Progenitor cell of endocrine pancreas (in vitro differentiated cells): ENCODE measurements at places on chromosomes 7 and 10.
A peak's percentile ranks its signal among the peaks of the same experiment; 100 is the strongest.

DNA sequence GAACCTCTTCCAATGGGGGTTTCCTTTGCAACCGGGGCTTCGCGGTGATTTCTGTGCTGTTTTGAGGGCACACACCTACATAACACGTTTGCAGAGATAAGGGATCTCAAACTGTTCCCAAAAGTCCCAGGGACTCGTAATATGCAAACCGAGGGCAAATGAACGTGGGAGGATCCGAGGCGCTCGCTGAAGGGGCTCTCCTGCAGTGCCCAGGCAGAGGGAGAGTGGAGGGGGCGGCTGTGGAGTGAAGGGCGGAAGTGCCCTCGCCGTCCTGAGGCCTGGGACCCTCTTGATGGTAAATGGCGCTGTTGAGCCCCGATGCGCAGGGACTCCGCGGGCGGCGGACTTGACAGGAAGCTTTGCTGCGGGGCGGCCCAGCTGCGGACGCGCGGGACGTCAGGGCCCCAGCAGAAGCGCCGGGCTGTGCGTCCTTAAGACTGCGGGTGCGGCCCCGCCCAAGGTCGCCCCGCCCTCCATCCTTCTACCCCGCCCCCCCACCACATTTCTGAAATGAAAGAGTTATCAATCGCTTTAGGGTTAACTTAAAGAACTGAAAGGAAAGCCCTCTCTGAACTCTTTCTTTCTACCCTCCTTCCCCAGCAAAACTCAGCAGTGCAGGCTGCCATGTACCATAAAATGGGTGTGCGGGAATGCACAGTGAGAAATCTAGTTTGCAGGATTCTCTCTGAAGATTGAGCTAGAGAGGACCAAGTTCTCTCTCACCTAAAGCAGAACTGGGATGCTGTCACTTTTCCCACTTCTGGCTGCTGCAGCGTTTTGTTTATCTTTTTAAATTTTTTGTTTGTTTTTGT, 151.8 kb upstream of the YAE1 start:
- H3K36me3 ChIP-seq, result no peaks in the 10 kb centered on the region
- peaks cover 3% of the 10 kb centered on the region for H3K4me1 ChIP-seq
- H3K27me3 ChIP-seq, result peaks cover 6% of the 10 kb centered on the region
- DNase-seq, result peak; percentile 49

DNA sequence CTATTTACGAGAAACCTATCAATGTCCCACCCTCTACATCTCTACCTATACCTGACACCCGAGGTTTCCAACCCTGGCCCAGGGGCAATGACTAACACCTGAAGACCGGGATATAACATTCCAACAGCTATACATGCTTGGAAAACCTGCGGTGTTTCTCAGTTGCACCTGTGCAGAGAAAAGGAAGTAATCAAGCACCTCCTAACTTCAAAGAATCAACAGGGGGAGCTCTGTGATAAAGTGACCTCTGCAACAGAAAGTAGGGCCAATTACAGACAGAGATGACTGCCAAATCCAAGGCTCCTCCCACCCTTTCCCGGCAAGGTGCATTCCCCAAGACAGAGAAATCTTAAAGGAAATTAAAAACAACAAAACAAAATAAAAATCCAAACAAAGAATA, 41.3 kb downstream of the CCDC6 start:
- no peak overlapping the region for H3K27ac ChIP-seq
- no peak overlapping the region for H3K4me3 ChIP-seq
- H3K36me3 ChIP-seq, result peaks cover 14% of the 10 kb centered on the region
- no peaks in the 10 kb centered on the region for H3K27me3 ChIP-seq

DNA sequence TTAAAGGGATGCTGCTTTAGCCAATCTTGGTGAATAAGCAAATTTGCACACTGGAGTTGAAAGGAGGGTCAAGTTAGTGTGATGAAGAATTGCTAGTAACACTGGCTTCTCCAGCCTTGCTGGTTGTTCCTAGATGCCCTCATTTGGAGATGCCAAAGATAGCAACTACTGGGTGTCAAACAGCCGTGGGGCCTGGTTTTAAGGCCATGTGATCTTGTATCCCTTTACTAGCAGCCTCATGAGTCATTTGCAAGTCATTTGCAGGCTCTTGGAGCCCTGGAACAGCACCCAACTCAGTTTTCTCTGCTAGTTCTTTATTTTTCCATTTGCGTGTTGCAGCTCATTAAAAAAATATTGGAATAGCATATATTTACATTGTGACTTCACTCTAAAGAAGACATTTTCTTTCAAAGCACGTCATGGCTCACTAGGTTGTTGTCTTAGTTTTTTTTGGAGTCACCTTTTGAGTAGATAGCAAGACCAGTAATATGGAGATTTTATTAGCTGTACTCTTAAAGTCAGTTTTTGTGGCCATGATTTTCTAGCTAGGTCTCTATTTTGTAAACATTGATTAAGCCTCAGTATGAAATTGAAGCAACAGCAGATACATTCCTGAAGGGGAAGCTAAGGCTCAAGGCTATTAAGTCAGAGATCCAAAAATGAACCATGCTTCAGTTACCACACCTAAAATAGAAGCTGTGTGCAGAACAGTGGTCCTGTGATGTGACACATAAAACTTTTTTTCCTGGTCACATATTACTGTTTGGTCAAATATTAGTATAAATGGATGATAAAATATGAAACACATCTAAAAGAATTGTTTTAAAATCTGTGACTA, 1.3 kb downstream of the LSMEM1 start:
- H3K4me1 ChIP-seq, result peaks cover 10% of the 10 kb centered on the region
- peak overlapping the region; percentile 14 for H3K27ac ChIP-seq
- H3K36me3 ChIP-seq, result peaks cover 11% of the 10 kb centered on the region
- no peak overlapping the region for H3K4me3 ChIP-seq
- H3K27me3 ChIP-seq, result no peaks in the 10 kb centered on the region

- DNase-seq, result no peak
- H3K27ac ChIP-seq, result peak overlapping the region; percentile 88
- H3K4me1 ChIP-seq, result peaks cover 25% of the 10 kb centered on the region
- H3K4me3 ChIP-seq, result peak overlapping the region; percentile 29
- peaks cover 8% of the 10 kb centered on the region for H3K36me3 ChIP-seq
Observed at GRCh38 chr10:86953747-86954680, 3.4 kb downstream of the MMRN2 start.

DNA sequence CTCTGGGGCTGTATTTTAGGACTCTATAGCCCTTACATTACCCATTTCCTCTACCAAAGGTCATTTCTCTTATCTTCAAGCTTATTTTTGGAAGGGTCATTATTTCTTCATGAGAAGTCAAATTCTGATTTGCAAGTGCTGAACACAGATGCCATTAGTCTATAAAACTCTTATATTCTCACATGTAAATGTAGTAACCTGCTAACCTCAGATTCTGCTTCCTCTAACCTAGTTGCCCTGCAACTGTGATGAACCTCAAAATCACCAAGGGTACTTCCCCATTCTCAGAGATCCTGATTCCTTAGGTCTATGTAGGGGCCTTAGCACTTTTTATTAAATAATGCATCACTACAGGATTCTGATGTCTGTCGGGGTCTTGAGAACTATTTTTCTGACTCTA, 6.3 kb downstream of the FAS start:
- H3K27me3 ChIP-seq, result peaks cover 35% of the 10 kb centered on the region
- no peaks in the 10 kb centered on the region for H3K4me1 ChIP-seq
- H3K36me3 ChIP-seq, result no peaks in the 10 kb centered on the region
- no peak overlapping the region for H3K4me3 ChIP-seq

- DNase-seq, result no peak
- H3K27ac ChIP-seq, result no peak overlapping the region
- H3K27me3 ChIP-seq, result peaks cover 10% of the 10 kb centered on the region
- no peaks in the 10 kb centered on the region for H3K36me3 ChIP-seq
- H3K4me3 ChIP-seq, result no peak overlapping the region
Observed at GRCh38 chr7:108824840-108825580, 255.3 kb downstream of the DNAJB9 start.

GRCh38 chr7:82393076-82393839, 50.3 kb downstream of the CACNA2D1 start:
- H3K36me3 ChIP-seq, result no peaks in the 10 kb centered on the region
- no peaks in the 10 kb centered on the region for H3K27me3 ChIP-seq
- H3K27ac ChIP-seq, result no peak overlapping the region

- no peak overlapping the region for H3K27ac ChIP-seq
- H3K4me1 ChIP-seq, result peaks cover 1% of the 10 kb centered on the region
- H3K27me3 ChIP-seq, result peaks cover 62% of the 10 kb centered on the region
- no peak overlapping the region for H3K4me3 ChIP-seq
Observed at GRCh38 chr7:139526578-139527544, 3.4 kb downstream of the CLEC2L start.

GRCh38 chr7:17362439-17363105, 64.1 kb downstream of the AHR start:
- H3K27ac ChIP-seq, result no peak overlapping the region
- no peaks in the 10 kb centered on the region for H3K4me1 ChIP-seq
- DNase-seq, result no peak

DNA sequence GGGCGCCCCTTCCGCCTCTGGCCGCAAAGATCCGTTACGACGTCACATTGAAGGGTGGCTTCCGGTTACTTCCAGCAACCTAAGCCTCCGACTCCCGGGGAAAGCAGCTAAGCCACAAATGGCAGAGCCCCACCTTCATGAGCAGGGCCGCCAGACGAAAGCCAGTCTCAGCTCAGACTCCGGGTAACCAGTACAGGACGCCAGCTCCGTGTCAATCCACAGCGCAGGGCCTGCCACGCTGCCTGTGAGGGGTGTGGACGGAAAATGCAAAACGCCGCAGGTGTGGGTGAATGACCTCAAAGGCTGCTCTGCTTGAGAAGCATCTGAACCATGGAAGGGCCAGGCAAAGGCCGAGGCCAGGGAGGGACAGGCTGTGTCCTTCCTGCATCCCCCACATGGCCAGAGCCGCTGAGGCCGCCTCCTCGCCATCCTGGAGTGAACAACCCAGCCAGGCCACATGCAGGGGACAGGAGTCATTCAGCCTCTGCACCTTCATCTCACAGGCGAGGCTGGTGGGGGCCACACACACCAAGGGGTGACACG, 53.5 kb upstream of the PPP2R2D start:
- H3K36me3 ChIP-seq, result no peaks in the 10 kb centered on the region
- H3K4me1 ChIP-seq, result no peaks in the 10 kb centered on the region
- H3K4me3 ChIP-seq, result no peak overlapping the region
- H3K27me3 ChIP-seq, result no peaks in the 10 kb centered on the region

- no peaks in the 10 kb centered on the region for H3K27me3 ChIP-seq
- H3K36me3 ChIP-seq, result peaks cover 9% of the 10 kb centered on the region
- H3K4me3 ChIP-seq, result no peak overlapping the region
- peaks cover 6% of the 10 kb centered on the region for H3K4me1 ChIP-seq
Observed at GRCh38 chr7:66258409-66258808, 53.3 kb downstream of the TPST1 start.

DNA sequence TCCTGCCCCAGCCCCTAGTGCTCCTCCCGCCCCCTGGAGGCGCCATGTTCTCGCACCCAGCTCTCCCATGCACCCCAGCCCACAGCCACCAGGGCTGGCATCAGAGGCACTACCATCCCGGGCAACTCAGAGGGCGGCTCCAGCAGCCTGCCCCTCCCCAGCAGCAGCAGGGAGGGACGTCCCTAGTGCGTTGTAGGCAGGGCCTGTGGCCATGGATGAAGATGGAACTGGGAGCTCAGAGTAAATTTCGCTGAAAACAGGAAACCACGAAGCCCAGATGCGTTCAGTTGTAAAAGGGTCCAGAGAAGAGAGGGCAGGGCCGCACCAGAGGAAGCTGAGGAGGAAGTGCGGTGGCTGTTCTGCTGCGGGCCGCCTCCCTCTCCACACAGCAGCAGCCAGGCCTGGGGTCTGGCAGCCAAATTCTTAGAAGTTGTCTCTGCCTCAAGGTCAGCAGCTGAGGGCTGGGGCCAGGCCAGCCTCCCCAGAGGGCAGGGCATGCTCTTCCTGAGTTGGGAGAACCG, 24.6 kb downstream of the VSIR start:
- H3K4me1 ChIP-seq, result peaks cover 32% of the 10 kb centered on the region
- DNase-seq, result no peak
- H3K36me3 ChIP-seq, result no peaks in the 10 kb centered on the region
- H3K27me3 ChIP-seq, result no peaks in the 10 kb centered on the region

- no peak overlapping the region for H3K4me3 ChIP-seq
- H3K4me1 ChIP-seq, result no peaks in the 10 kb centered on the region
- H3K27me3 ChIP-seq, result no peaks in the 10 kb centered on the region
- H3K36me3 ChIP-seq, result no peaks in the 10 kb centered on the region
- no peak overlapping the region for H3K27ac ChIP-seq
Observed at GRCh38 chr10:59748834-59749233, 4.4 kb downstream of the MRLN start.

- no peak overlapping the region for H3K27ac ChIP-seq
- no peak for DNase-seq
- H3K27me3 ChIP-seq, result peaks cover 7% of the 10 kb centered on the region
- peaks cover 8% of the 10 kb centered on the region for H3K4me1 ChIP-seq
- H3K4me3 ChIP-seq, result no peak overlapping the region
Observed at GRCh38 chr7:39259391-39260003, 281.8 kb downstream of the POU6F2 start.

DNA sequence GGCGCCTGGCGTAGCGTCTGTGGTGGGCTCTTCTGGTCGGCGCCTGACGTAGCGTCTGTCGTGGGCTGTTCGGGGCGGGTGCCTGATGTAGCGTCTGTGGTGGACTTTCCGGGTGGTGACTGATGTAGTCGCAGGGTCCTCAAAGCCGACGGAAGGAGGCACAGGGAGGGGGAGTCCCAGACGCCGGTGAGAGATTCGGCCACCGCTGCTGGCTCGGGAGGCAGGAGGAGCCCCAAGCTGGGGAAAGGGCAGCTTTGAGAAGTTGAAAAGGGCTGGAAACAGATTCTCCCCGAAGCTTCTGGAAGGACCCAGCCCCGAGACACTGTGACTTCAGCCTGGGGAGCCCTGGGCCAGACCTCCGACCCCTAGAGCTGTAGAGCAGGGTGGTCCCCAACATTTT, 105.7 kb downstream of the DNAJB6 start:
- no peaks in the 10 kb centered on the region for H3K4me1 ChIP-seq
- peaks cover 12% of the 10 kb centered on the region for H3K27me3 ChIP-seq
- no peak overlapping the region for H3K4me3 ChIP-seq

DNA sequence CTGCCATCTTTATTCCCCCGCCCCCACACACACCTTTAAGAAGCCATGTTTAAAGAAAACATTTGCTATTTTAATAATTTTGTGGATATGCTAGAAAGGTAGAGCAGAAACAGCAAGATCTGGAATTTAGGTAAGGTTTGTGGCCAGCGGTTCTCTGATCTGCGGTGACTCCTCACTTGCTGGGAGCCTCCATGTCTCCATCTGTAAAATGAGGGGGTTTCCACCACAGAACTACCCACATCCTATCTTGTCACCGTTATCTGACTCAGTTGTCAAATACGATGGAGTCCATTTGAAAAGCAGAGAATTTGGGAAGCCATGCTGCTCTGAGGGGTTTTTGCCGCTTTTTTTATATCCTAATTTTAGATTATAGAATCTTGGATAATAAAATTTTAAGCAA, 23.3 kb downstream of the MACC1 start:
- H3K4me1 ChIP-seq, result peaks cover 34% of the 10 kb centered on the region
- no peak overlapping the region for H3K4me3 ChIP-seq
- no peak overlapping the region for H3K27ac ChIP-seq
- peaks cover 14% of the 10 kb centered on the region for H3K36me3 ChIP-seq

DNA sequence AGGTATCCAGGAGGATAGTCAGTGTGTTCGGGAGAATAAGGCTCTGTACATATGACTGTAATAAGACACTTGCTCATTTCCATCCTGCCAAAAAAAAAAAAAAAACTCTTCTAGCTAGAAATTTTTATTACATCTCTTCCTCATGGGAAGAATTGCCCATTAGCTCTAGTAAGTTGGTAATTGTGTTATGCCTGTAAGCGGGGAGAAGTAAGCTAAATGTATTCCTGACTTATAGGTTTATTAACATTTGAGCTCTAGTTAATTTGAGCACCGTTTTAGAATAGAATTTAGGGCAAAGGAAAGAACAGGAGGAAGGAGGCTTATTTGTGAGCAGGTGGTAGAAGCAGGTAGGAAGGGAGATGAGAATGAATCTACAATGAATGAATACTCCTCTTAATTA, 1210.6 kb downstream of the SORCS1 start:
- no peak overlapping the region for H3K4me3 ChIP-seq
- no peaks in the 10 kb centered on the region for H3K27me3 ChIP-seq
- peaks cover 22% of the 10 kb centered on the region for H3K4me1 ChIP-seq
- no peak overlapping the region for H3K27ac ChIP-seq
- no peak for DNase-seq
